Hepatocyte (in vitro differentiated cells): ENCODE measurements at places on chromosomes 6 and 20. TPM values are rescaled to one million over a fixed set of nuclear protein-coding genes. Genes with fewer than 3 reads are reported as not detected.

GRCh38 chr6:44266347-44266746 lies 996 bp upstream of the NFKBIE start:
- H3K4me1 ChIP-seq = peaks cover 23% of the 10 kb centered on the region
- H3K27me3 ChIP-seq = peaks cover 25% of the 10 kb centered on the region
- no peak for DNase-seq
- H3K4me3 ChIP-seq = no peak overlapping the region
- H3K36me3 ChIP-seq = no peaks in the 10 kb centered on the region

- H3K36me3 ChIP-seq = no peaks in the 10 kb centered on the region
- peaks cover 8% of the 10 kb centered on the region for H3K4me1 ChIP-seq
- no peaks in the 10 kb centered on the region for H3K27me3 ChIP-seq
- H3K4me3 ChIP-seq = no peak overlapping the region
- DNase-seq = no peak
Measured at GRCh38 chr6:109393886-109394281, 11.6 kb upstream of the CD164 start.

The PRKN gene
- 2.4 and 3.9 TPM in 2 replicates for polyA plus RNA-seq

The CCN5 gene
- 0.82 TPM in 1 of 2 replicates, not detected in the other for polyA plus RNA-seq
